ENCODE measurements at places on chromosomes 11 and 22. TPM values are rescaled to one million over a fixed set of nuclear protein-coding genes. Genes with fewer than 3 reads are reported as not detected.

The PTPRCAP gene
- total RNA-seq = 1.1 TPM

The HOATZ gene
- total RNA-seq = not detected

The LMO1 gene
- not detected for total RNA-seq

The KCNK7 gene
- not detected for total RNA-seq

The TMEM258 gene
- 61.1 TPM for total RNA-seq

The MYO18B gene
- total RNA-seq = not detected

The HTR3A gene
- not detected for total RNA-seq

The MS4A6A gene
- total RNA-seq = not detected

The APOA5 gene
- total RNA-seq = not detected

The C11orf97 gene
- total RNA-seq = not detected

The MUC2 gene
- not detected for total RNA-seq

The TNNT3 gene
- total RNA-seq = not detected

Data from Daoy (cell line).